Nephron progenitor cell (in vitro differentiated cells): ENCODE measurements at places on chromosomes 7 and 10.

GRCh38 chr10:25017154-25017590 is 760 bp downstream of the THNSL1 start:
- DNase-seq = no peak

- DNase-seq = no peak
Measured at GRCh38 chr7:120867932-120868331, 10.0 kb upstream of the TSPAN12 start.

GRCh38 chr7:73706126-73707044 is 13.1 kb downstream of the STX1A start:
- DNase-seq = no peak

DNA sequence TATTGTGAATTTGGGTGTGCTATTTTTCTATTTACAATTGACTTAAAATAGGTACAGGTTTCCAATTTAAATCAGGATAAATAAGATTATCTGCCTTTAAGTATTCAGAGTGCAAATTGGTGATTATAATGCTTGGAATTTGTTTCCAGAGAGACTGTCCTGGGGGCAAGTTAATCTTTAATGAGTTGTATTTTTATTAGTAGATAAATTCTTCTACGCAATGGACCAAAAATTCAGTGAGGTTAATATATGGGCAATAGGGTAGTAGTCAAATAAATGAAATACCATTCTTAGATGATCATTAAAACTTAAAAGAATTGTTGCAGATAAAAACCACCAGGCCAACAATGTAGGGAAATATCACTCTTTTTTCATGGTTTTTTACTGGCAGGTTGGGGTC is 3.4 kb downstream of the BICC1 start:
- DNase-seq = no peak

DNA sequence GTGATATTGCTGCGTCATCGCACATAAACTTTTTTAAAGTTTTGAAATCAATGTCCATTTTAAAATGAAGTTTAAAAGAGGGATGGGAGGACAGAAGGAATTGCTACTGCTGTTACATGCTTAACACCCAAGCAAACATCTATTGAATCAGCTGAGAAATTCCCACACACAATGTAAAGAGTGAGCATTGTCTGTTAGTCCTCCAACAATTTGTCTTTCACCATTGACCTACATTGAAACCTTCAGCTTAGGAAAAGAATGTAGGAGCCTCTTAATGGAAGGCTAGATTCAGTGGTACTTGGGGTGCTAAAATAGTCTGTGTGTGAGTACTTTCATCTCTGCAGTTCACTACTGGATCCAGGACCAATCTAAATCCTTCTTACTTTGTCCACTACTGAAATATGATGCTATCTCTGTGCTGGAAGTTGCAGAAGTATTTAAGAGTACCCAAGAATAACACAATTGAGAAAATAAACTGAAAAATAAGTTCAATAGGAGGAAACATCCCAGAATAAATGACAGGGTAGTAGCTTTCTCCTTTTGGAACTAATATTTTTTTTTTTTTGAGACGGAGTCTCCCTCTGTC is 23.8 kb upstream of the FBXW4 start:
- DNase-seq = no peak

GRCh38 chr7:100803398-100804161 is 23.7 kb downstream of the EPHB4 start:
- DNase-seq = peak; percentile 70

- no peak for DNase-seq
Measured at GRCh38 chr10:22893781-22894180, 34.1 kb upstream of the ARMC3 start.

DNA sequence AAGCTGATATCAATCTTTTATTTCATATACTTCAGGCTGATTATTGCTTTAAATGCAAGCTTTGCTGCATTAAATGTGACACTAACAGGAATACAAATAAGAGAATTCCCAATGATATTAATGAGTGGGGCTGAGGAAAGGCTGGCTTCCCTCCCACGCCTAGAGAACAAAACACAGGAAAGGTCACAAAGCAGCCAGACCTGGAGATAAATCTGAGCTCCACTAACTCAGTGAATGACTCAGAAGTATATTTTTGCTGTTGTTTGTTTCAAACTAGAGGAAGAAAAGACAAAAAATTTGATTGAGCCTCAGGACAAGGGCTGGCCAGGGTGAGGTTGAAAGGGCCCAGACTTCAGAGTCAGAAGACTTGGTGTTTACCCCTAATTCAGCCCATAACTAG is 88.1 kb downstream of the XPNPEP1 start:
- no peak for DNase-seq

- no peak for DNase-seq
Measured at GRCh38 chr10:115654961-115655360, 561.8 kb downstream of the ATRNL1 start.

GRCh38 chr7:151930695-151931094 is 25.6 kb upstream of the GALNTL5 start:
- DNase-seq = no peak

DNA sequence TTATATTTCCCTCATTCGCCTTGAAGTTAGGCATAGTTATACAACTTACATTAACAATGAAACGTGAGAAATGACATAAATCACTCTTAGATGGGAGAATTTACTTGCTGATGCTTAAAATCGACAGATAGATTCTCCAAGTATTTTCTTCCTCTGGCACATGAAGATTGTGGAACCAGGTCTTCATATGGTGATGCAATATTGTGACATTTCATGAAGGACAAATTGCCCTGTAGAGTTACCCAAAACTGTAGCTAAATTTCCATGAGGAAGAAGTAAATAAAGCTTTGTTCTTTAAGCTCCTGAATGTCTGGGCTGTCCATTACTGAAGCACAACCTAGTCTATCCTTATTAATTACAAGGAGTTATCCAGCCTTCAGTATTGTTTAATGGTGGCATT is 353.1 kb downstream of the THSD7A start:
- DNase-seq = no peak

- DNase-seq = peak; percentile 49
Measured at GRCh38 chr10:23157239-23157681, 34.9 kb upstream of the PTF1A start.

DNA sequence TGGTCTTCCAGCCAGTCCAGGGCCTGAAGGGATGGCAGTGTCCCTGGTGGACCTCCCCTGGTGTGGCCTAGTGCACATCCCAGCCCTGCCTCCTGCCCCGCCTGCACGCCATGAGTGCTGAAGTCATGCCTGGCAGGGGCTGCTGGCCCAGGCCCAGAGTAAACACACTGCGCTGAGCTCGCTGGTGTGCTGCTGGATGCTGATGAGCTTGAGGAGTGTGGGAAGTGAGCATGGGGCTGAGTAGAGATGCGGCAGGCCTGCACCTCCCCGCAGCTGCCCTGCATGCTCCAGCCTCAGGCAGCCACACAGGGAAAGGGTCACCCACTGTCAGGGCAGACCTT is 43.2 kb downstream of the HTRA1 start:
- no peak for DNase-seq

DNA sequence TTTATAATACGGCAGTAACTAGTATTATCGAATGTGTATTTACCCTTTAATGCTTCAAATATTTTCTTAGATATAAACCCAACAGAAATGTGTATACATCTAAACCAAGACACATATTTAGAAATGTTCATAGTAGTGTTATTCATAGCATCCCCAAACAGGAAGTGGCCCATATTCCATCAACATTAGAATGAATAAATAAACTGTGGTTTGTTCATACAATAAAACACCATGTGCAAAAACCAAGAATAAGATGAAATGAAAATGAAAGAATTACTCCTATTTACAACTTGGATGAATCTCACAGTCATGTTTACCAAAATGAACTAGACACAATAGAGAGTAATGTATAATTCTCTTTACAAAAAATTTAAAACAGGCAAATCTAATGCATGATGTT is 9.2 kb upstream of the CAV2 start:
- DNase-seq = no peak

- DNase-seq = no peak
Measured at GRCh38 chr7:53003653-53004445, 31.6 kb upstream of the POM121L12 start.

- DNase-seq = no peak
Measured at GRCh38 chr10:16947069-16947468, 129.8 kb upstream of the RSU1 start.

DNA sequence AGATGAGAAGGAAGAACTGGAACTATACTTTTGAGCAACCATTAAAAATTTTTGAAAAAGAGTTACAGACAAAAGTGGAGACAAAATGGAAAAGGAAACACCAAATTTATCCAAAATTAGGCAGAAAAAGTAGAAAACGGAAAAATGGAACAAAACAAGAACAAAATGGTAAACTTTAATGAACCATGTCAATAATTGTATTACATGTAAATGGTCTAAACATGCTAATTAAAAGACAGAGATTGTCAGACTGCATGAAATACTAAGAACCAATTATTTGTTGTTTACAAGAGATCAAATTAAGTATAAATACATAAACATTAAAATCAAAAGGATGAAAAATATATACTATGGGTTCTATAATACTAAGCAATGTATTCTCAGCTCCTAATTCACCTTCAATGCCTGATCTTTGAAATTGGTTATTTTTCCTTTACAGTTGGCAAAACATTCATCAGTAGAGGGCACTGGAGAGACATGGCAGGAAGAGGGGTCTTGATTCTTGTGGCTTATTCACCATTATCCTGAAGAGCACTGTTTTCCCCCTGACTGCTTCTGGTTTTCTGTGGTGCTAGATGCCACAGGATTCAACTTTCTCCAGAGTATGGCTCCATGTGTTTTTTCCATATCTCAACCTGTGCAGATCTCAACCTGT is 124.9 kb downstream of the ELFN1 start:
- DNase-seq = no peak

- DNase-seq = no peak
Measured at GRCh38 chr7:46145412-46145811, 224.3 kb upstream of the IGFBP3 start.

DNA sequence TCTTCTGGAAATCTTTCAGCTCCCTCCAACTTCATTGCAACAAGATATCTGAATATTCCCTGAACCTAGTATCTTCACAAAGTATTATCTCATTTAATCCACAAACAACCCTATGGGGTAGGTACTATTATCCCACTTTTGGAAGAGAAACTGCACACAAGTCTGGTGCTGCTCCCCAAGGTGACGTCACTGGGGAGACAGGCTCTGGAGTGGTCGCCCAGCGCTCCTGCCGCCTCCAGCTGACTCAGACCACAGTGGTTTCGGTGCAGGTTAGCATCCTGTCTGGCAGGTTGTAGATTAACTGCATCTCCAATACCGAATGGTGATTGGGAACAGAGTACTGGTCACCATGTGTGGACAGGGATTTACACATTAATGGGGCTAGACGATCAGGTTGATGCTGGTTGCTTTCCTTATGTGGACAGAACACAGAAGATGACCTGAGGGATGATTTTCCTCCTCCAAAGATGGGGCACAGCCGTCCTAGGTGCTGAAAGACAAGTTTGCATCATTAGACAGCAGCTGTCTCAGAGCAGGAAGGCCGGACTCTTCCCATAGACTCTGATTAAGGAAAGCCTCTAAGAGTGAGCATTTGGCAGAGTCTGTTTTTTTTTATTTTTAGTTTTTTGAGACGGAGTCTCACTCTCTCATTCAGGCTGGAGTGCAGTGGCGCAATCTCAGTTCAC is 128.6 kb downstream of the TRRAP start:
- DNase-seq = no peak

- no peak for DNase-seq
Measured at GRCh38 chr10:45809837-45810236, 37.5 kb downstream of the AGAP4 start.

DNA sequence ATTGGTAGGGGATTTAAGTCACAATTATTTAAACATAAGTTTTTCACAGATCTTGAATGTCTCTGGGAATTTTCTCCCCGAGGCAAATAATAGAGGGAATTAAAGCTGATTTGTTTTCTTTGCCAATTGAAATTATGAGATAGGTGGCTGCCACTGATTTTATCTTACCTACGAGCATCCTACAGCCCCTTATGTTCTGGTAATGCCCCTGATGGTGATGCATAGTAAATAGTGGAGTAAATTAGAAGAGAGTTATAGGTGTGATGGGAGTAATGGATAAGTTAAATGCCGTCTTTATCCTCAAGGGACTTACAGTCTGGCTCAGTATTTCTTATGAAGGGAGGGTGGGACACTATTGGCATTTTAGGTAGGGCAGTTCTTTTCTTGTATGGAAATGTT is 58.1 kb downstream of the HDAC9 start:
- no peak for DNase-seq

- DNase-seq = no peak
Measured at GRCh38 chr7:107090457-107090856, 46.0 kb downstream of the PRKAR2B start.

GRCh38 chr10:78255214-78255613 is 221.6 kb downstream of the RPS24 start:
- DNase-seq = no peak

GRCh38 chr7:2079332-2080059 is 153.2 kb downstream of the MAD1L1 start:
- no peak for DNase-seq

- peak; percentile 58 for DNase-seq
Measured at GRCh38 chr10:99595770-99596465, 24.3 kb downstream of the SLC25A28 start.

DNA sequence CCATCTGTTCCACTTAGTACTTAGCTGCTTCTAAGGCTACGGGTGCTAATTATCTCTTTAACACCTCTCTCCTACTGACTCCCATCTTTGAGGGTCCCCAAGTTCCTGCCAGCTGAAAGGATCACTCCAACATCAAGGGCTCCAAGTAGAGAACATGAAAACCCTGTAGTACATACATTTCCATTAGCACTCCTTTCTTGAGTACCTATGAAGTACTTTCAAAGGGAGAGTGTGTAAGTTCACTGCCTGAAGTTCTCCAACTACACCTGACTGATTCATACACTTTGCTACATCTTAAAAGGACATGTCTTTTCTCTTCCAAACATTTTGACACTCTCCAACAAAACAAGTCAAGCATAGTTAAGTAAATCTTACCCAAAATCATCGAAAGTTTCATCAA is 113.8 kb downstream of the COL28A1 start:
- no peak for DNase-seq

GRCh38 chr10:43610636-43611035 is 4.4 kb downstream of the ZNF485 start:
- no peak for DNase-seq

DNA sequence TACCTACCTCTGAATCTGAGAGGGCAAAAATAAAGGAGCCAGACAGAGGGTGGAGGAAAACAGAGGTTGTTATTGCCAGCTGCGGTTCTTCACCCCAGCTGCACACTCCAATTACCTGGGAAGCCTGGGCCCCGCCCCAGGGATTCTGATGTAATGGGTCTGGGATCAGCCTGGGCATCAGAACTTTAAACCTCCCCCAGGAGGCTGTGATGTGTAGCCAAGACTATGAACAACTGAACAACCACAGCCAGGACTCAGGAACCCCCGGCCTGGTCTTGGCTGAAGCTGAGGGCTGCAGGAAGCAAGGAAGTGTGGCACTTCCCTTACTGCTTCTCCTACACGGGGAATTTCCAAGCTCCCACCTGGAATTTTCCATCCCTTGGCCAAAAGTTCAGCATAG is 89.3 kb downstream of the HIP1 start:
- no peak for DNase-seq

GRCh38 chr10:51479711-51480110 is 219.7 kb downstream of the CSTF2T start:
- no peak for DNase-seq

DNA sequence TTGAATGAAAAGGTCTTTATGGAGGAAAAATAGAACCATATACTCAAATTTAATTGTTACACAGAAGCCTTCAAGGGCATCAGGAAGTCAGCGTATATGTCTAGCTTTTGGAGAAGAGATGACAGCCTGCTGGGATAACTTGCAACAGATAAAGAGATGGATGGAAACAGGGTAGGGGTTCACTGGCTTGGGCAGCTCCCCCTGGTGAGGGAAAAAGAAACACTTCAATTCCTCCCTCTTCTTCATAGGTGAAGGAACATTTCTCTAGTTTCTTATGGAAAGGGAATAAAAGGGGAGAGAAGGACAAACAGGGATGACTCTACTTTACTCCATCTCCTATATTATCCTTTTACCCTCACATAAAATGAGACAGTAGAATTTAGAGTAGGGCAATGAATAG is 635.7 kb downstream of the PHTF2 start:
- no peak for DNase-seq
